Thyroid gland (tissue), 4 donors: ENCODE measurements at places on chromosomes 3 and 15. TPM values are rescaled to one million over a fixed set of nuclear protein-coding genes. Genes with fewer than 3 reads are reported as not detected.

The CISH gene
- total RNA-seq: 52.7 TPM

GRCh38 chr3:136381051-136381450 is 130.9 kb downstream of the PCCB start:
- no peak for DNase-seq

DNA sequence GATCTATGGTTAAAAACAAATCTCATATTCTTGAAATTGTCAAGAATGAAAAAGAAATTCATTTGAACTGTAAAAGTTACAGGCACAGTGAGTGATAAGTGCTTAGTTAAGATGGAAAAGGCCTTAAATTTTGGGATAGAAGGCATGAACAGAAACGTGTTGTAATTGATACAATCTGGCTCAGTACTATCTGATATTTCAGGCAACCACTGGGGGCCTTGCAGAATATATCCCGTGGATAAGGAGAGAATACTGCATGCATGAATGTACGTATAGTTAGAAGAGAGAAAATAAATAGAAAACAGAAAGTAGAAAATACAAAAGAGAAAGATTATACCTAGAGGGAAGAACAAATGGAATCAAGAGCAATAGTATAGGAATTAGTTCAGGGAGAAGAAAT is 741.4 kb upstream of the CCDC54 start:
- no peak for DNase-seq

DNA sequence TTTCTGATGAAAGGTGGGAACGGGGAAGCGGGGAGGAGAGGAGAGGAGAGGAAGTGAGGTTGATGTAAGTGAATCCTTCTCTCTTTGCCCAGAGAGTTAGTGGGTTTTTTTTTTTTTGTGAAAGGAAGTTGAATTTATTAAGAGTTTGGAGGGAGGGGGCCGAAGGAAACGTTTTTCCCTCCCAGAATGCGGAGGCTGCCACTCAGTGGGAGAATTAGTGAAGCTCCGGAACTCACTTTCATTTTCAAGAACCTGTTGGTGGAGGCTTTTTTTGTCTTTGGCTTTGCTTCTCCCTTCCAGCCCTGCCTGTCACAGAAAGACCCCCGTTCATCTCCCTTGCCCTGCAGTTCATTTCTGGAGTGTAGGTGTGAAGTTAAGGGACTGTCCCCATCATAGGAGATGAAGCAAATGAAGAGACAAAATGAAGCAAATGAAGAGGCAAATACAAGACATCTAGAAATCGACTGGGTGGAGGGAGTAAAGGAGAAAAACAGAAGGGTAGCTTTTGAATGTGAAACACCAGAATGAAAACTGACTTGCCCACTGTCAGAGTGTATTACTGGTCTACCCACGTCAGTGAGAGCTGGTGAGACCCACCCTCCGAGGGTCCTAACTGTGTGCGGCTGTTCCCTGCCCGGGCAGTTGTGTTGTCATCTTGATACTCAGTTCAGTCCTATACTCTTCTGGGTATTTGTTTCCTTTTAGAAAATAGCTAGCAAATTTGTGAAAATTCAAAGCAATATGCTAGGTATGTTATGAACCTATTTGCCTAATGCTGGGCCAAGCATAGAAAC is 91.5 kb downstream of the ITPR1 start:
- DNase-seq: peak; percentile 36

The GATM gene
- total RNA-seq: 56.4 TPM

The NMB gene
- 17.6 TPM for total RNA-seq

DNA sequence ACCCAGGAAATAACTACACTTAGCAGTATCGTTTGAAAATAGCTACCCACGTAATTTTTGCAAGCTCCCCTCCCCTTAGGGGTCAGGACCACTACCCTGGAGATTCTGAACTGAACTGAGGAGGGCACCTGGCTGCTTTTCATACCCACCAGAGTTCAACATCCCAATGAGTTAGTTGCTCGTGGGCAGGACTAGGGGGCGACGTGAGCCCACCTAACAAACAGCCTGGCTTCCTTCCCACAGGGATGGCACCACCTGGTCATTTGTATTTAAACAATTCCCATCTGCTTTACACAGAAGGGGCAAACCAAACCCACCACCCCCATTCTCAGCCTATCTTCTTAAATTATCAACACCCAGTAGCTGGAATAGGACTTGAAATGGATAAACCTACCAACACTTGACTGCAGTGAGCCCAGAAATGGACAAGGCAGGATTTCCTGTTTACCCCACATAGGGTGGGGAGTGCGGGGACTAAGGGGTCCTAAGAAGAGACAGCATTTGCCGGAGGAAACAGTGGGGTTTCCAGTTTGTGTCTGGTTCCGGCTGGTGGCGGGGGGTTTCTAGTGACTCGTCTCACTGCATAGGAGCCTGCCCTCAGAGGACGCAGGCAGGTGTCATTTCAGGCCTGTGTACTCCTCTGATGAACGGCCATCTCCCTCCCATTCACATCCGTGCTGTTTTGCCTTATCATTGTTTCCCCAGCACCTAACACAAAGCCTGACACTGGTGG is 11.6 kb upstream of the VGLL4 start:
- no peak for DNase-seq

The COL7A1 gene
- total RNA-seq: 0.34 TPM

GRCh38 chr3:38314112-38314763 is 32.1 kb downstream of the SLC22A14 start:
- DNase-seq: no peak
